NCI-H1092 (cell line): ENCODE measurements at places on chromosomes 5 and 9.

GRCh38 chr9:104494808-104495207, 9.3 kb upstream of the OR13F1 start:
- DNase-seq, result no peak

DNA sequence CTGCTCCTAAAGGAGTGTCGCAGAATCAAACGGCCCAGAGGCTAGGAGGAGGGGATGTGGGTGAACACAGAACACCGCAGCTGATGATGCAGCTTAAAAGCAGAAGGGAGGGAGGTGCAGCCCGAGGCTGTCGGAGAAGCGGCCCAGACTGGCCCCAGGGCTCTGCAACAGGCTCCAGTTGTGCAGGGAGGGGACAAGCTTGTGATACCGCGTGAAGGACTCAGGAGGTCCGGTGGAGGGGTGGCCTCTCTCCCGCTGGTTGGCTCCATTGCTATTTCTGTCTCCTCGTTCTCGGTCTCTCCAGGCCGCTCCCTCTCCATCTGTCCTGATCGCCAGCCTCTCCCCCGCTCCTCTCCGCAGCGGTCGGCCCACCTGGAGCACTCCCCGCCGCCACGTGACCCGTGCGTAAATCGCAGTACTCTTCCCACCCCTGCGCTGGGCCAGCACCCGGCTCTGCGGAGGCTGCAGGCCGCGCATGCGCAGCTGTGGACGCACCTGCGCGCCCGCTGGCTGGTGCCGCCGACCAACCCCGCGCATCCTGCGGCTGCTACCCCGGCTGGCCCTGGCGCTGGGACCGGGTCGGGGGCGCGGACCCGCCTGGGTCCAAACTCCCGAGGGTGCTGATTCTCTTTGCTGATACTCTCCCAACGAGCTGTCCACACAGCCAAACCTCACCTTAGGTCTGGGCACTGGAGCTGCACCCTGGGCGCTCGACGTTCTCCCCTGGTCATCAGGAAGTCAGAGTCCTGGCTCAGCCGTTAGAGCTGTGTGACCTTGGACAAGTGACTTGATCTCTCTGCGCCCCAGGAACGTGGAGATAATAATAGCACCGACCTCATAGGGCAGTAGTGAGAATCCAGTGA, 3.7 kb upstream of the STXBP1 start:
- peak; percentile 84 for DNase-seq

DNA sequence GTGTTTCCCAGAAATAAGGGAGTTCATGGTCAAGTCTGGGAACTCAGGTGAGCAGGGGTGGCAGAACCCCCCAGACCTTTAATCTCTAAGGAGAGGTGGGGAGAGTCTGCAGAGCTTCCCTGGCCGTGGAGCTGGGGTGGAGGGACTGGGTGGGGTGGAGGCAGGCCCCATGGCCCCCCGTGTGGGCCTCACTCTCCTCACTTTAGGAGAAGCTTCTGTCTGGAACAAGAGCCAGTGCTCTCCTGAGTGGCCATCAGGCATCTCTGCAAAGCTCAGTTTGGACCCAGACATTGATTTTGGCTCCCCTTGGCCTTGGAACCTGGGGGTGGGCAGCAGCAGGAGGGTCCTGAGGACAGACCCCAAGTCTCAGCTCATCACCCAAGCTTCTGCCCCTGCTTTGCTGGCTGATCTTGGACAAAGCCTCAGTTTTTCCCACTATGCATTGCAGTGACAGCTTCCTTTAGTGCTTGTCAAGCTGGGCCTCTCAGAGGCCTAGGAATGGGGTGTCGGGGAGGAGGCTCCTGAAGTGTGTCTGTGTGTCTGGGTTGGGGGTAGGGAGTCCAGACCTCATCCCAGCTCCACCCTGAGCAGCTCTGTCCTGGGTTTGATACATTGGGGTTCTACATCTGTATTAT, 3.5 kb upstream of the GBGT1 start:
- no peak for DNase-seq

GRCh38 chr5:1950096-1950707, 67.5 kb upstream of the IRX4 start:
- no peak for DNase-seq

GRCh38 chr9:78004478-78005229, 27.0 kb downstream of the GNAQ start:
- DNase-seq, result no peak

DNA sequence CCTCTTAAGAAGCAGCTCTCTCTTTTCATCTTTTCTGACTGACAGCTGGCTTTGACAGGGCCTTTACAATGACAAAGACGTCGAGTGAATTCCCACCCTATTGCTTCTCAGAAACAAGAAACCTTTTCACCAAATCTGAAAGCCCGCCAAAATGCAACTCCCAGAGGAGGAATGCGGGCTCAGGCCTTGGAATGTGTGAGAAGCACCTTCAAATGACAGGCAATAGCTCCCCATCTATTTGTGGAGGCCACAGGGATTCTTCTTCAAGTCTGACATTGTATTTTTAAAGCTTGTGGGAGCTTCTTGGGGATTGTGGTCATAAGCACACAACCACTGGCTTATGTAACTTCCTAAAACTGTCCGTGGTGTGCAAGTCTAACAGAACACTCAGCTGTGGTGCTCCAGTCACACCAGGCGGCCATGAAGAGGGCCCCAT, 72.7 kb downstream of the DPYSL3 start:
- no peak for DNase-seq

- DNase-seq, result no peak
Measured at GRCh38 chr9:137128862-137129455, 10.0 kb upstream of the GRIN1 start.

GRCh38 chr5:31530541-31531265, 1.2 kb downstream of the DROSHA start:
- DNase-seq, result no peak

- DNase-seq, result no peak
Measured at GRCh38 chr9:31745886-31746285, 638.6 kb upstream of the ACO1 start.

GRCh38 chr9:10250219-10250618, 362.6 kb downstream of the PTPRD start:
- DNase-seq, result no peak

DNA sequence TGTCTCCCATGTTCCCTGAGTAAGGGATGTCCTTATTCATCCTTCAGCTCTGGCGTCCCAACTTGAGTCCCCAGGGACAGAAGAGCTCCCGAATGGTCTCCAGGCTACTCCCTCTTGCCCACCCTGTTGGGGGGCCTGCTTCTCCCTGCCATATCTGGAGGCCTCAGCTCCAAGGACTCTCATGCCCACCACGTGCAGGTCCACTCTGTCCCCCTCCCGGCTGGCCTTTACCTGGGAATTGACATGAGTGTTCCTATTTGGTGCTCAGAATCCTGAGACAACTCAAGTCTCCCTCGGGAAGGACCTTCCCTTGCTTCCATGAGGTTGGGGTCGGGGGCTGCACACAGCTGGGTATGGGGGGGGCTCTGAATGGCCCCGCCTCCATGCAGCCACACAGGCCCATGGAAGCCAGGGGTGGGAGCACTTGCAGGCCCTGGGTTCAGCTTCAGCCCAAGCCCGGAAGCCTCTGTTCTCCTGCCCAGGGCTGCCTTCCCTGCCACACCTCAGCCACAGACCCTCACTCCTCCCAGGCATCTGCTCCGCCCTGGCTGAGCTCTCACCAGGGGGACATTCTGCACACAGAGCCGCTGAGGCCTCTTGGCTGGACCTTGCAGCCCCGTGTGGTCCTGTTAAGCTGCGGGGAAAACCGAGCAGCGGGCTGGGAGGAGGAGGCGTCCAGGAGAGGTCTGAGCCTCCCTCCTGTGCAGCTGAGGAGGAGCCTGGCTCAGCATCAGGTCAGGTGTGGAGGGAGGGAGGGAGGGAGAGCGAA, 121.9 kb downstream of the PHF2 start:
- DNase-seq, result no peak

- DNase-seq, result no peak
Measured at GRCh38 chr5:102924963-102925362, 169.9 kb downstream of the PAM start.
